CD14-positive monocyte (primary cell): ENCODE measurements at places on chromosomes 4 and X.

GRCh38 chr4:146267826-146268225, 53.5 kb downstream of the REELD1 start:
- no peak for DNase-seq

- DNase-seq, result no peak
Observed at GRCh38 chr4:153791746-153792617, 3.1 kb upstream of the SFRP2 start.

DNA sequence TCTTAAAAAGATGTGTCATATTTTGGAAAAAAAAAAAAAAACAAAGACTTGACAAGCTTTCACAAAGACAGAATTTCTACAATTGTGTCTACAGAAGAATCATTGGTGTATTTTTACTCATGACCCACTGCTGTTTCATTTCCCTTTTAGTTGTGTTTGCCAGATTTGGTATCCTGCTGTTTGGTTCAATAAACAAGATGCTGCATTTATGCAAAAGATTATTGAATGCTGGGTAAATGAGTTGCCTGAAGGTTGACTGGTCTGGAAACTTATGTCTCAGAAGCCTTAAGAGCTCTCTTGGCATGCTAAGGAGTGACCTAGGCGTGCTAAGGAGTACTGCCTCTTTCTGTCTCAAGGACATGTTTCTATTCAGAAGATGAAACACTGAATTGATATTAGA, 64.9 kb upstream of the NPY2R start:
- DNase-seq, result no peak

- no peak for DNase-seq
Observed at GRCh38 chr4:180530787-180531186, 1712.4 kb upstream of the TENM3 start.

DNA sequence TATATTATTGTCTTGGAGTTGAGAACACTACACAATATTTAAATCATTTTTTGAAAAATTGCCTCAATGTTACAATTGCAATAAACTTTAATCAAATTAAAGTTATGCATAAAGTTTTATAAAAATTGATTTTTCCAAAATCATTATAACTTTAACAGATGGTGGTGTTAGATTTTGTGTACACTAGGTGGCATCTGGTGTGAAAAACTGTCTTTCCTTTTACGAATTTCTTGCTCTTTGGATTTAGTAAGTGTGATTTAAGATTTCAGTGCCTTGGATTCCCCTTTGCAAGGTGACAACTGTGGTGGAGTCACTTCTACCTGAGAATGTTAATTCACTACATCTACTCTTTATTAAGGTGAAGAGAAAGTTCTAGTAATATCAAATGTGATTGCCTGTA, 91.6 kb downstream of the AREG start:
- no peak for DNase-seq

DNA sequence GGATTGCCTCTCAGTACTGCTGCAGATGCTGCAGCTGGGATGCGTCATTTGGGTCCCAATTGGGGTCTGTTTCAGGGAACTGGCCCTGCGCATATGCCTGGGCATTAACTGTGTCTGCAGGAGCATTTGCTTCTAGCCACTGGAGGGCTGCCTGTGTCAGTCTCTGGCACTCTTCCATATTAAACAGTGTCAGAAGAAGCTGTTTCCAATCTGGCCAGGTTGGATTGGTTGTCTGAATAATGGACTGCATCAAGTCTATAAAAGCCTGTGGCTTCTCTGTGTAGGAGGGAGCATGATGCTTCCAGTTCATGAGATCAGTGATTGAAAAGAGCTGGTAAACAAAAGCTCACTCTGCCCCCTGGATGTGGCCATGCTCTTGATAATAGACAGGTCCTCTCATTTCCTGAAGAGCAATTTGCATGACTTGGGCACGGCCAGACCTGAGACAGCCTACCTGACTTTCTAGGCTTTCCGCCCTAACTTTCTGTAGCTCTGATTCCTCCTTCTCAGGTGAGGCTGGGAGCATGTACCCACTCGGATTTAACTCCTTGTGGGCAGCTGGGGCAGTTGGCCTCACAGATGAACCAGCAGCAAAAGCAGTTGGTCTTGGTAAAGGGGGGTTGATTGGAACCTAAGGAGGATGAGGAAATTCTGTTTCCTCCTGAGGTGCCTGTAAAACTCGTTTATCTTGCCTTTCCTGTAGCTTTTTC, 29.2 kb downstream of the SULT1E1 start:
- DNase-seq, result no peak

- no peak for DNase-seq
Observed at GRCh38 chrX:46662188-46662958, 88.8 kb downstream of the CHST7 start.

DNA sequence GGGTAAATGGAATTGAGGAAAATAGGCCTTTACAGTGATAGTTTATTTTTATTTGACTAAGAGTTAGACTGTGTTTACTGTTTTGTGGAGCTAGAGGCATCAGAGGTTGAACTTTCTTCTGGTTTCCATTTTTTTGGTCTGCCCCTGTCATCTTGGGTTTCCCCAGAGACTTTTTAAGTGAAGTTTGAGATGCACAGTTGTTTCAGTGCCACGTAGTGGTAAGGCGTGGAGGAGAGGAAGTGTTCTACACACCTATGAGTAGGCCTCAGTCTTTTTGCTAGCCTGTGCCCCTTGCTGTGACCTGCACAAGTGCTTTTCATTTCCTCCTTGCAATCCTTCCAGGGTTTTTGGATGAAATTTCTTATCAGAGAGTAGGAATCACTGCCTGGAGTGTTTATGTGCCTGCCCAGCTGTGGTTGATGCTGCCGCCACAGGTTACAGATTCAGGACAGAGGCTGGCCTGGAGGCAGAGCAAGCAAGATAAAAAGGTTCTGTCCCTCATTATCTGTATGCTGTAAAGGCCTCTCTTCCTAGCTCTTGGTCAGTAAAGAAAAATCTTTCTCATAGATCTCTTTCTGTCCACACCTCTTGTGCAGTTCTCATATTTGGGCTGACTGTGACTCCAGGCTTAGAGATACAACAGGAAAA, 12.5 kb upstream of the HSFX4 start:
- no peak for DNase-seq
